ENCODE measurements at places on chromosomes 6 and 20. TPM values are rescaled to one million over a fixed set of nuclear protein-coding genes. Genes with fewer than 3 reads are reported as not detected.
A peak's percentile ranks its signal among the peaks of the same experiment; 100 is the strongest.

DNA sequence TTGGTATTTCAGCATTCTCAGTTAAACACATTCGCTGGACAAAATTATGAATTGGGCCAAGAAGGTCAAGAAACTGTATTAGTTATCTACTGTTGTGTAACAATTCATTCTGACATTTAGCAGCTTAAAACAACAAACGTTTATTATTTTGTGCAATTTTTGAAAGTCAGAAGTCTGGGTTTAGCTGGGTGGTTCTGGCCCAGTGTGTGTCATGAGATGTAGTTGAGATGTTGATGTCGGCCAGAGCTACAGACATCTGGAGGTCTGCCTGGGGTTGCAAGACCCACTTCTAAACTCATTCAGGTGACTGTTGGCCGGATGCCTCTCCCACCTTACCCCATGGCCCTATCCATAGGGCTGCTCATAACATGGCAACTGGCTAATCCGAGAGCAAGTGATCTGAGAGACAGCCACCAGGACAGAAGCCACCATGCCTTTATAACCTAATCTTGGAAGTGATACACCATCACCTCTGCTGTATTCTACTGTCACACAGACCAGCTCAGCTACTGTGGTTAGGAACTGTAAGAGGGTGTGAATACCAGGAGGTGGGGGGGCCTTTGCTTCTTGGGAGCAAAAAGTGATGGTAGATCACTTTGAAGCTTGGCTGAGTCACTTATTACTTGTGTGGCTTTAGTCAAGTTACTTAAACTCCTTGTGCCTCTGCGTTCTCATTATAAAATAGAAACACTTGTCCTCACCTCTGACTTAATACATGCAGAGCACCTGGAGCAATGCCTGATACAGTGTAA lies 217.0 kb upstream of the MYLIP start:
- H3K4me3 ChIP-seq: no peak overlapping the region
- no peak for DNase-seq
- H3K36me3 ChIP-seq: no peaks in the 10 kb centered on the region
- no peak overlapping the region for H3K27ac ChIP-seq
- H3K27me3 ChIP-seq: no peaks in the 10 kb centered on the region
- H3K4me1 ChIP-seq: no peaks in the 10 kb centered on the region

- no peaks in the 10 kb centered on the region for H3K36me3 ChIP-seq
- no peak overlapping the region for H3K4me3 ChIP-seq
- peaks cover 55% of the 10 kb centered on the region for H3K4me1 ChIP-seq
Measured at GRCh38 chr20:2136275-2136674, 34.6 kb downstream of the STK35 start.

DNA sequence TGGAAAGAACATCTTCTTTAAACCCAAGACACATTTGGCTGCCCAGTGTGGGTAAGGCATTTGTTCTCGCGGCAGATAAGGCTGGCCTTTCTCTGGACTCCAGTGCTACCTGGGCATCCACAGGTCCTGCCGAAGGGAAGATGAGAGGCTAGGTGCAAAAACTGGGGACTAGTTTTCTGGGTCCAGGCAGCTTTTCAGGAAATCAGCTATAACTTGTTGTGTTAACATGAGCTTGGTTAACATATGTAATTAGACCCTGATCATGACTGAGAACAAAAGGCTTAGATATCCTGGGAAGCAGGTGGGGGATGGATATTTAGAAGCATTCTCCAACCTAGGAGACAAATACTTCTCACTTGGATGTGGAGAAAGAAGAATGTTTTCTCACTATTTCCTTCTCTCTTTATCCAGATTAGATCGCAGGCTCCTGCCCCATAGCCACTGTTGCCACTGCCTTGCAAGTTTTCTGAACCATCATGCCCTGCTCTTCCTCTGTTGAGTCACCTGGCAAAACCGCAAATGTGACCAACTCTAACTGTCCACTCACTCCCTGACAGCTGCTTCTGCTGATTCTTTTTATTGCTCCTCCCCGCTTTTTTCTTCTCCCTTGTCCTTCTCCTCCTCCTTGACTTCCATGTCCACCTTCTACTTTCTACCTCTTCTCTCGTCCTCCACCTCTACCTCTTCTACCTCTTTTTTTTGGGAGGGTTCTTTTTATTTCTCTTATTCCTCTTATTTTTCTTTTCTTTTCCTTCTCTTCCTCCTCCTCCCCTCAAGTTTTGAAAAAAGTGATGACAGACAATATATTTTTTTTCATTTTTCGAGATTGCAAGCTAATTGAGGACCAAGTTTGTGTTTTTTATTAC lies 258.1 kb downstream of the UTRN start:
- no peak overlapping the region for H3K27ac ChIP-seq
- peaks cover 9% of the 10 kb centered on the region for H3K36me3 ChIP-seq
- H3K4me3 ChIP-seq: no peak overlapping the region
- no peak for DNase-seq
- H3K4me1 ChIP-seq: no peaks in the 10 kb centered on the region

DNA sequence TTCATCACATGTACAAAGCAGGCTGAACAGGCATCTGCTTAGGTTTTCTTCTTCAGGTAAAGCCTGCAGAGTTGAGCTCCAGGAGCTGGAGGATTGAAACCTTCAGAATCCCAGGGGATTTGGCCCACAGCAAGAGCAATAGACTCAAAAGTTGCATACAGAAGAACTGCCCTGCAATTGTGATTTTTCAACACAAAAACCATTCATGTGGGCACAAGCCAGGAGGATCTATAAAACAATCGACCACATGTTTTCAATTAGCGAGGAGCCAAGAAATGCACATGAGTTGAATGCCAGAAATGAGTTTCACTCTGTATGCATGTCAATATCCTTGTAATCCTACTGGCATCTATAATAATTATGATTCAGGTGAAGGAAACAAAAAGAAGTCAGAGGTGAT lies 576.4 kb downstream of the HDGFL1 start:
- H3K4me3 ChIP-seq: no peak overlapping the region
- DNase-seq: no peak
- no peaks in the 10 kb centered on the region for H3K27me3 ChIP-seq
- no peak overlapping the region for H3K27ac ChIP-seq

DNA sequence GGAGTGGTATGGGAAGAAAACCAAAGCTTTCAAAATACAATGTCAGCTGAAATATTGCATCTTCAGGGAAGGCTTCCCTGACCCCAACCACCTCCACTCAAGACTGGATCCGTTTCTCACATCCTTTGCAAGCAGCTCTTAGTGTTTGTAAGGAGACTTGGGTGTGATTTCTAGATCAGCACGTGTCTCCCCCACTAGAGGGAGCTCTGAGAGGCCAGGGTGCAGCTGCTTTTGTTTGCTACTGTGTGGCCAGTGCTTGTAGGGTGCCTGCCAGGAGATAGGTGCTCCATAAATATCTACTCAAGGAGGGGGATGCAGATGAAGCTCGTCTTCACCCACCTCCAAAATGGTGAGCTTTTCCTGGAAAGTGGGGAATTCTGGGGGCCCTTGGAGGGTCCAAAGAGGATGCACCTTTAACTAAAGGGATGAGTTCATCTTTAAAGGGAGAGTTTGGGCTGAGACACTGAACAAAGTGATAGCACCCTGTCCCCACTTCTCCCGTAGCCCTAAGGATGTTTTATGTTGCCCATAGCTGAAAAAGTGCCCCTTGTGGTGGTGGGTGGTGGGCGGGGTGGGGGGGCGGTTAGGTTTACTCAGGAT lies 52.6 kb upstream of the MAFB start:
- H3K4me1 ChIP-seq: no peaks in the 10 kb centered on the region
- H3K27me3 ChIP-seq: peaks cover 10% of the 10 kb centered on the region
- no peaks in the 10 kb centered on the region for H3K36me3 ChIP-seq
- no peak overlapping the region for H3K27ac ChIP-seq

DNA sequence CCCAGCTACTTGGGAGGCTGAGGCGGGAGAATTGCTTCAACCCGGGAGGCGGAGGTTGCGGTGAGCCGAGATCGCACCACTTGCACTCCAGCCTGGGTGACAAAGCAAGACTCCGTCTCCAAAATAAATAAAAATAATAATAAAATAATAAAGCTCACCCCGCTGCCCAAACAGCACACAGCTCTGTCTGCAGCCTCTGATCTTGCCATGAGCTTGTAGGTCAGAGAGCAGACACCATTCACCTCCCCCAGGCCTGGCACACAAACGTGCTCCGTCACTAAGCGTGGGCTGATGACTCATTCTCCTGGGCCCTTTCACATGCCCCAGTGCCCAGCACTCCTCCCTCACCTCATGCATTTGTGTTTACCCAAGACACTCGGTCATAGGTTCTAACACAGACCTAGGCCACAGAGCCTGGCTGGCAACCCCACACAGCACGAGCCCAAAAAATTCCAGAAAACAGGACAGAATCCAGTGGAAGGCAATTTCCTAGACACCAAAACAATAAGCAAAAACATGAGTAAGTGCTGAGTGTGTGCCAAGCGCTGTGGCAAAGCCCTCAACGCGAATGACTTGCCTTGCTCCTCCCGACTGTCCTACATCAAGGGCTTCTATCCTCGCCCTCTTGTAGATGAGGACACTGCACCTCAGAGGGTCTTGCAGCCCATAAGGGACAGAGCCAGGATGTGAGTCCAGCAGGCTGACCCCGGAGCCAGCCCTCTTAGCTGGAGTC lies 18.0 kb downstream of the ATP9A start:
- H3K36me3 ChIP-seq: no peaks in the 10 kb centered on the region
- no peak overlapping the region for H3K4me3 ChIP-seq
- DNase-seq: peak; percentile 89
- H3K27me3 ChIP-seq: no peaks in the 10 kb centered on the region
- H3K4me1 ChIP-seq: peaks cover 32% of the 10 kb centered on the region

GRCh38 chr20:43666376-43667328 lies at the start of gene MYBL2:
TSS of gene MYBL2 (plus strand) at chr20:43667114. CDS start at chr20:43667284, 170 bp downstream.
- peaks cover 22% of the 10 kb centered on the region for H3K4me1 ChIP-seq
- DNase-seq: peak; percentile 67
- H3K27me3 ChIP-seq: peaks cover 31% of the 10 kb centered on the region
- H3K36me3 ChIP-seq: no peaks in the 10 kb centered on the region
- peak within 1 kb of the TSS; percentile 56 for H3K27ac ChIP-seq

DNA sequence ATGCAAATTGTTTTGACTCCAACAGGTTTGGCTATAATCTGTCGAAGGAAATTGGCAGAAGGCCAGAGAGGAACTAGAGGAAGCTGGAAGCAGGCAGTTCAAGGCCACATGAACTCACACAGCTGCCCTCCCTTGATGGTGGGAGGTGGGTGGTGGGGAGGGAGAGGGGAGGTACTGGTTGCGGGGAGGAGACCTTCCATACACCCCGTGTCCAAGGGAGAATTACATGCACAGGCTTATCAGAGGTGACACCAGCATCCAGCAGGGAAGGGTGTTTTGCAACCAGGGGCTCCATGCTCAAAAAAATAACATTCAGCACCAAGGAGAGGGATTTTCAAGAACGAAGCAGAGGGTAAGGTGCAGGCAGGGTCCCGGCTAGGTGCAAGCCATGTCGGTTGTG lies 9.1 kb downstream of the PRND start:
- H3K36me3 ChIP-seq: no peaks in the 10 kb centered on the region
- H3K4me3 ChIP-seq: no peak overlapping the region
- H3K27ac ChIP-seq: no peak overlapping the region
- DNase-seq: no peak

DNA sequence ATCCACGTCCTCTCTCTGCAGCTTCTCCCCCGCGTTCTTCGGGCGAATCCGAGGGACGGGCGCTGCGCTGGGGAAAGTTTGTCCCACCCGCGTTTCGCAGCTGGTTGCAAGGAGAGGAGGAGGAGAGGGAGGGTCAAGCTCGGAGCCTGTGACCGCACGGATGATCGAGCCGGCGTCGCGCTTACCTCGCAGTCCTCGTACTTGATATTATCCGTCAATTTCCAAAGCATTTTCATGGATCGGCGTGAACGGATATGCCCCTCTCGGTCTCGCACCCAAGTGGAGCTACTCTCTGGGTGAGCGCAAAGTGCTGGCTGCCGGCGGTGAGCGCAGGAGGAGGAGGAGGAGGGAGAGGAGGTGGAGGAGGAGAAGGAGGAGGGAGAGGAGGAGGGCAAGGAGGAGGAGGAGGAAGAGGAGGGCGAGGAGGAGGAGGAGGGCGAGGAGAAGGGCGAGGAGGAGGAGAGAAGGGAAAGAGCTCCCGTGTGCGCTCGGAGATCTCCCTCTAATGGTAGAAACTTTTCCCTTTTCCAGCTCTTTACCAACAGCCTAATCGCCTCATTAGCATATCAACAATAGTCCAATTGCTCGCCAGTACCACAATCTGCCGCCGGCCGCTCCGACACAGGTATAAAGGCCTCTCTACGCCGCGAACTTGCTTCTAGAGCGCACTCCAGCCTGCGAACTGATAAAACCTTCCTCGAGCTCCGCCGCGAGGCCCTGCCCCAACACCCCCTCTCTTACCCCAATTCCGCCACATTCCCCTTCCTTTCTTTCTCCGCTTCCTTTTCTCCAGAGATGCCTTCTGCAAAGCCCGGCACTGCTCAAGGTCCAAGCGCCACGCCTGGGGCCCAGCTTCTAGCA lies at the start of gene TFAP2A:
TSS of gene TFAP2A (minus strand) at position 319 of the 861 bp plus-strand sequence. CDS start at position 236, 83 bp downstream.
- H3K27me3 ChIP-seq: peaks cover 100% of the 10 kb centered on the region
- H3K4me1 ChIP-seq: peaks cover 37% of the 10 kb centered on the region
- H3K4me3 ChIP-seq: no peak within 1 kb of the TSS

DNA sequence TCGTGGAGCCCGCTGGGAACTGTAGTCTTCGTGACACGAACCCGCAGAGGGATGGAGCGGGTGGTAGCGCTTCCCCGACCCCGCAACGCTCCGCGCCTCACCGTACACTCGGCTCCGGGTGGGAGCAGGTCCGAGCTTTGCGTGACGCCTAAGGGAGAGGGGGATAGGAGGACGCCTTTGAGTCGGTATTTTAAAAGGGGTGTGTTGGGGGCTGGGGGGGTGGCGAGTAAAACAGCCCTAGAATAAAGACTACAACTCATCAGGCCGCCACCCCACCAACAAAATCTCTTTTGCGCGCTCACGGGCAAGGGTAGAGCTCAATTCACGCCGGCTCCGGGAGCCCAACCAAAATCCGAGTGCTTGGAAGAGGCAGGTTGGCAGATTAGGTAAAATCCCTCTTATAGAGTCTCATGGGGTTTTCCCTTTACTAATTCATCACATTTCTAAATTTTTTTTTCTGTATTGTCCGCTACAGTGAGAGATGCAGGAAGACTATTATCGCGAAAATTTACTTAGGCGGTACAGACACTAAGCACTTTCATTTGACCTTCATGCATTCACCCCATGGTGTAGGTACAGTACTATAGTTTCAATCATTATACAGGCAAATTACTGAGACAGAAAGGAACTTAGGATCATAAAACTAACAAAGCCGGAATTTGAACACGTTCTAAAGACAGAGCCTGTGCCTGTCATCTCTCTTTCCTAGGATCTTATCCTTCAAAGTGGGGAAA lies 706 bp upstream of the SNX14 start:
- H3K27me3 ChIP-seq: no peaks in the 10 kb centered on the region
- H3K27ac ChIP-seq: peak overlapping the region; percentile 99
- H3K4me3 ChIP-seq: peak overlapping the region; percentile 67
- no peak for DNase-seq

The CASS4 gene
- total RNA-seq: 1.1 TPM

The NINL gene
- 3.1 TPM for total RNA-seq

The PAK5 gene
- total RNA-seq: not detected

Measured in transverse colon (tissue), 4 donors.